ENCODE measurements at places on chromosomes 11 and 22.

DNA sequence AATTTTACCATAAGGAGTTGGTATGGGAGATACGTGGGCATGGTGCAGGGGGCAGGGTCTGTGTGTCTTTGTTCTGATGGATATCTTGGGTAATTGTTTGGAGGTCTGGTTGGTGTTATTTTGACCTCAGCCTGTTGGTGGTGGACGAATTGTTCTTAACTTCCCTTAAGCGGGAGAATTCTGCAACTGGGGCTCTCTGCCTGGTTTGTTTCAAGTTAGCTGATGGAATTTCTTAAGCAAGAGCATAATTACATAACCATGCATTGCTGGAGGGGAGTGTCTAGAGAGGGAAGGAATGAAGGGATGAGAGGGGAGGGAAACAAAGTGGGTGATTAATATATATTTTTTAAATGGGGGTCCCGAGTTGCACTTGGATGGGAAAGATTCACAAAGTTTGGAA is 908.5 kb upstream of the RAG2 start:
- DNase-seq = no peak

DNA sequence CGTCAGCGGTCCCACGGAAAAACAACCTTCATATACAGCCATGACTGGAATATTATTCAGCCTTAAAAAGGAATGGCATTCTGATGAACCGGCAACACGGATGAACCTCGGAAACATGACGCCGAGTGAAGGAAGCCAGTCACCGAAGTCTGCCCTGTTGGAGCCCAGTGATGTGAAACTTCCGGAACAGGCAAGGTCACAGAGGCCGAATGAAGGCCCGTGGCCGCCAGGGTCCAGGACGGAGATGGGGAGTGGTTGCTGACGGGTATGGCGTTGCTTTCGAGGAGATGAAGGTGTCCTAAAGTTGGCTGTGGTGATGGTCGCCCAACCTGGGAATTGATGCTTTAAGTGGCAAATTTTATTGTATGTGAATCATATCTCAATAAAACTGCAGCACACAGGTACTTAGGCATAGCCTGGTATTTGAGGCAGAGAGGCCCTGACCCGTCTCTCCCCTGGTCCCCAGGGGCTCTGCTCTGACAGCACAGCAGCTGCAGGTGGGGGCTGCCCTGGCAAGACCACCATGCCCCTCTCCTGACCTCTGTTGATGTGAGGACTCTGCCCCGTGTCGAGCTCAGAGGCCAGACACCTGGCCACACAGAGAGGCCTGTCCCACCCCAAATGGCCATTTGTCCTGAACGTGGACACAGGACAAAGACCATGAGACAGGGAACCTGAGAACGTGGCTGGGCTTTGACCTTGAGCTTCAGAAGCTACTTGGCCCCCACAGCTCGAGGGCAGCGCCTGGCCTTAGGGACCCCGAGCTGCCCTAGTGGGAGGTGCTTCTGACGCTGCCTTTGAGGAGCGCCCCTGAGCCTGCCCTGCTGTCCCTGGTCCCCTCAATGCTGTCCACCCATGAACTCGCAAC is 1090.8 kb downstream of the BRD1 start:
- no peak for DNase-seq

DNA sequence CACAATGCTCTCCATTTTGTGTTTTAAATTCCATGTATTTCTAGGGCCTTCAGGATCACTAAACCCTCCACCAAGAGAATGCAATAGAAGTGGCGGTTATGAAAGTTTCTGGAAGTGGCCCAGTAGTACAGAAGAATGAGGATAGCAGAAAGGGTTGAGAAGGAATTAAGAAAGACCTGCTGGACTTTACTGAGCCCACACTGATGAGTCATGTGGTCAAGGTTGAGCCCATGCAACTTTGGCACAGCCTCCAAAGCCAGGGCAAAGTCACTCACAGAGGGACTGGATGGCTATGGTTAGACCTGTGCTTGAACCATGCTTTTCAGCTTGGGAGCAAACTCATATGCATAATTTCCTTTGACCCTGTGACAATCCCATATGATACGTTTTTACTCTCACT is 102.9 kb upstream of the PLET1 start:
- DNase-seq = no peak

- DNase-seq = no peak
These were observed 946.5 kb upstream of the RAG2 start for GRCh38 chr11:37544491-37544890.

- no peak for DNase-seq
These were observed 46.4 kb downstream of the ZNF143 start for GRCh38 chr11:9507277-9507580.

DNA sequence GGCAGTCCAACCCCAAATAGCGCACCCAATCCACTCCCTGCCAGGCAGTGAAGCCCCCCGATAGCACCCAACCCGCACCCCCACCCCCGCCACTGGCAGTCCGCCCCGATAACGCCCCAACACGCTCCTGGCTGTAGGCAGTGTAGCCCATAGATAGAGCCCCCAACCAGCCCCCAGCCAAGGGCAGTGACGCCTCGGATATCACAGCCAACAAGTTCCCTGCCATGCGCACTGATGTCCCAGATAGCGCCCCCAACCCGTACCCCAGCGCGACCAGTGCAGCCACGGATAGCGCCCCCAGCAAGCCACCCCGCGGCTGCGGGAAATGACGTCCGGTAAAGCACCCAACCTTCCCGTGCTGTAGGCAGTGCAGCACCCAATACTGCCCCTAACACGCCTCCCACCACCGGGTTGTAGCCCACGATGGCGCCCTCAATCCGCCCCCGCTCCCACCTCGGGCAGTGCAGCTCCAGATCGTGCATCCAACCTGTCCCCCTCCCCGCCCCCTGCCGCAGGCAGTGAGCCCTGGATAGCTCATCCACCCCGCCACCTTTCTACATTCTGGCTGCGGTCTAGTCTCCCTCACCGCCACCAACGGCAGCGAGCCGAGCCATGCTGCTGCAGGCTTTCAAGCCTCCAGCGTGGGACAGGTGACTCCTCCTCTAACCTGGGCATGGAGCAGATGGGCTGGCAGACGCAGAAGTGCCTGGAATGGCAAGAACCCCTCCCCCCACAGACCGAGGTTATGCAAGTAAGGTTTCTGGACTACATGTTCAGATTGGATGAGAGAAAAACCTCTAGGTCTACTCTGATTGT is 625 bp downstream of the RFPL2 start:
- no peak for DNase-seq

GRCh38 chr11:131483877-131484276 is 113.5 kb downstream of the NTM start:
- no peak for DNase-seq

- no peak for DNase-seq
These were observed at the start of gene PLAAT4 for GRCh38 chr11:63536669-63537292. Gene PLAAT4 (plus strand): TSS chr11:63536808. CDS start chr11:63536869, 61 bp downstream.

DNA sequence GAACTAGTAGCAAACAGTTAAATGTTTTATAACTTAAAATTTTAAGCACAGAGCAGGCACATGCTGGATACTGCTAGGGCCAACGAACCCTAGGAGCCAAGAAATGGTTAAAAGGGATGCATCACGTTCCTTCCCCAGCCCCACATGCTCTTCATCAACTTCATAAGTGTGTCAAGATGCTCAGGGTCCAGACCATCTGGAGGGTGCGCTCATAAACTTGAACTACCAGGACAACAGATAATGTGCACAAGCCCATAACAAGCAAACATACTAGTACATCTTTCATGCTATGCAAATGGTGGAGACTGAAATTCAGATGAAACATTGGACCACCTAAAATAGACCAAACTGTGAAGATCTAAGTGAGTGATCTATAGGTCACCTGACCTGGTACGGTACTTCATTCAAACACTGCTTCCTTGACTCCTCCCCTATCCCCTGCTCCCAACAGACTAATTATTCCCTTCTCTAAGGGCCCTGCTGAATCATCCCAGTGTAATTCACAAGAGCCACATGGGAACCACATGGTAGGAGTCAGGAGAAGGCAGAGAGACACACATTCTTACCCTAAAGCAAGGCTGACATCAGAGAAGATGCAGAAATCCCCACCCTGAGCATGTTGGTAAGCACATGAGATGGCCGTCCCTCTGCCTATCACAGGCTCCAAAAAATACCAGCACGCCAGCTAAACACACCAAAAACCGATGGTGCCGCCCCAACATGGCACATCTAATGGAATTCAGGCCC is 83.9 kb downstream of the ETS1 start:
- no peak for DNase-seq

DNA sequence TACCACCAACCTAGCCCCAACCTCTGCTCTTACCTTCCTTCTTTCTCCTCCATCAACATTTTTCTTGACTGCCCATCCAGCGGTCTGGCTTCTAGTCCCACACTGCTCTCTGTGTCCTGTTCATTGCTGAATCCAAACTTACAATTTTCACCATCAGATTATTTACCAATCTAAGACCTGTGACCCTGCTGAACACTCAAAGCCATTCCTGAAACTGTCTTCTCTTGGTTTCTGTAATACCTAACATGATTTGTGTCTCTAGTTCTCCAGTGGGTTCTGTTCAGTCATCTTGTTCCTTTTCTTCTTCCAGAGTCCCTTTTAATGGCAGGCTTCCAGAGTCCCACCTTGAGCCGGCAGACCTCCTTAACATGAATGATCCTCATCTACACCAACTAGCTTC is 24.1 kb downstream of the RRAS2 start:
- DNase-seq = no peak

DNA sequence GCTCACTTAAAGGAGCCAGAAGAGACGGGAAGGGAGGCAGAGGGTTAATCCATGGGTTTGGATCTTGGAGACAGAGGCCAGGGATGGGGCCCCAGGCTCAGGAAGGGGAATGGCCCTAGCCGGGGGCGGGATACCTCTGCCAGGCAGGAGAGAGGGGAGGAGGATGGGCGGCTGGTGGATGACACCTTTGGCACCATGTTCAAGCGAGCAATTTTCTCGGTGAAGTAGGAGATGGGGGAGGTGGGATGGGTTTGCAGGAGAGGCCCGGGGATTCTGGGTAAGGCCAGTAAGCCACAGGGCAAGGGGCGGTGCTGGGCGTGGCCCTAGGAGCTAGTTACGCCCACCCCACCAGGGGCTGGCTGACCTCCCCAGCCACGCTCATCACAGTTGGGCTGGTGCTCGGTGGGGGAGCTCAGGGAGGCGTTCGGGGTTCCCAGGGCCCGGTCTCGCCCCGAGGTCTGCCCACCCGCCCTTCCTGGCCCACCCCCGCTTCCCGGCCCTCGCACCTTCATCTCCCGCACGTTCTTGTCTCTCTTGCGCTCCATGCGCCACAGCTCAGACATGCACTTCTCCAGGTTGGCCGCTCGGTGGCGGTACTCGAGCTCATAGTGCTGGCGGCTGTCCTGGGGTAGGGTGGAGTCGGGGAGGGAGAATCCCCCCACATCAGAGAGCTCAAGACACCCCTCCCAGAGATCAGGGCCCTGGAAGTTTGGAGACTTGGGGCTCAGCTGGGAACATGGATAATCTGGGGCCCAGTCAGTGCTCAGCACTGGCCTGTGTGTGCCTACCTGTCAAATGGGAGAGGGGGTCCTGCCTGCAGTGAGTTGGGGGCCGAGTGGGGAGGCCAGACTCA is 12.7 kb downstream of the BAIAP2L2 start:
- no peak for DNase-seq

DNA sequence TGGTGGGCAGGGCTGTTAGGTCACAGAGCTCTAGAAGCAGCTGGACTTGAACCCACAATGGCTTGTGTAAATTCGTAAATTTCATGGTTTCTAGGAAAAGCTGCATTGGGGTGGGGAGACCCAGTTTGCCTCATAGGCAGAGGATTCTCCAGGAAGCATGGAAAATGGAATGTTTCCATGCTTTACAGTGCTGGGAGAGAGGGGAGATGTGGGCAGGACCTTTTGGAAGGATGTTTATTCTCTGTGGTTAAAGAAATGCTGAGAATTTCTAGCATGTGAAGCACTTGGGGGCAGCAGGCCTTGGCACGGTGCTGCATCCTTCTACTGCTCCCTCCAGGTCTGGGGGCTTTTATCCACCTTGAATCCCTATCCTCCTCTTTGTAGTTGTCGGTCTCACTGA is 46.3 kb downstream of the TRAF6 start:
- no peak for DNase-seq

GRCh38 chr22:24997023-24997422 is 44.5 kb downstream of the KIAA1671 start:
- DNase-seq = no peak

- DNase-seq = no peak
These were observed 83.8 kb upstream of the CSNK2A3 start for GRCh38 chr11:11436715-11437313.

DNA sequence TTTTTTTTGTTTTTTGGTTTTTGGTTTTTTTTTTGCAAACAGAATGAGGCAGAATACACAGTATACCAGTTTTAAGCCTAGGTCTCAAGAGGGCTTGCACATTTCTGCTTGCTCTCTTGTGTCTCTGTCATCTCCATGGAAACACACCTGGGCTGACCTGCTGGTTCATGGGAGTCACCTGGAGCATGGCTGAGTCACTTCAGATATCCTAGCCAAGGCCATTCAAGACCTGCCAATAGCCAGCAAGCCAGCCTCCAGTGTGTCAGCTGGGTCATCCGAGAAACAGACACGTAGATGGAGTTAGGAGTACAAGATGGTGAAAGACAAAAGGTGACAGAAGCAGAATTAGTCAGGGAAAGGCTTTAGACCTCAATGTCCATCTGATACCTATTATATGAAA is 124.2 kb upstream of the SEZ6L start:
- DNase-seq = no peak

DNA sequence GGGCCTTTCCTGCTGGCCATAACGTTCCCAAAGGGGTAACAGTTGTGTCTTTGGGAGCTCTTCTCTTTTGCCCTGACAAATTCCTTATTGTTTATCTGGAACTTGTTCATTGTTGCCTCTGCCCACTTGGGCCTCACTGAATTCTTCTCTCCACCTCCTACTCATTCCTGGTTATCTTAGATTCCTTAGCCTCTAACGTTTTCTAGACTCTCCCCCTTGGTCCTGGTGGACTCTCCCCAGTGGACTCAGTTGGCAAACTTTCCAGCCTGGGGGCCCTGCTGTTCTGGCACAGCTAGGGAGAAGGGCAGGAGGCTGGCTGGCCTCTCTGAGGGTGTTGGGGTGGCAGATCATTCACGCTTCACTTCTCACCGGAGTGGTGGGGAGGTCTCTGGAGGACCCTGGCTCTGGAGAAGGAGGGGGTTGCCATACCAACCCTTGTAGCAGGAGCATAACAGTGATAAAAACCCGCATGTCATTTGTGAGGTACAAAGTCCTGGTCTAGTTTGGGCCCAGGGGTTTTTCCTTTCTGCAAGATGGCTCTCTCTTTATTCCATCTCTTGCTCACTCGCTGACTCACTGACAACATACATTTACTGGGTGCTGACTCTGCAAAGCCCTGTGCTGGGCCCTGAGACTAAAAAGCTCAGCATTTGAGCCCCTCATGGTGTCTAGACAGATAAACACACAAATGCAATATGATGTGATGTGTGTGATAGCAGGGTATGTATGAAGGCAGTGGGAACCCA is 39.7 kb downstream of the YWHAH start:
- DNase-seq = no peak

GRCh38 chr11:29934115-29934638 is 82.7 kb downstream of the KCNA4 start:
- no peak for DNase-seq

DNA sequence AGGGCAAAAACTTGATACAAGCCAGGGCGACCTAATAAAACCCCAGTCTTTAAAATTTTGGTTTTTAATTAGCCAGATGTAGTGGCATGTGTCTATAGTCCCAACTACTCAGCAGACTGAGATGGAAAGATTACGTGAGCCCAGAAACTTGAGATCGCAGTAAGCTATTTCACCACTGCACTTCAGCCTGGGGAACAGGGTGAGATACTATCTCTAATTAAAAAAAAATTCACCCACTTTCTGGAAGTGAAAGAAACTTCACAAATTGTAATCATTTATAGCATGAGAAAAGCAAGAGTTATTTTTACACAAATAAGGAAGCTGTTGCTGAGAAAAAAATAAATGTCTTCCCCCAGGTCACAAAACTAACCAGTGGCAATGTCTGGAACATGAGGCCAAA is 882 bp upstream of the GLYATL2 start:
- DNase-seq = no peak

Data from activated naive CD4-positive, alpha-beta T cell (primary cell).